ENCODE measurements at places on chromosomes 16 and 17.

- no peak for DNase-seq
These were observed 20.1 kb upstream of the CNOT1 start for GRCh38 chr16:58649707-58650106.

- DNase-seq, result no peak
These were observed 14.2 kb upstream of the CD300A start for GRCh38 chr17:74452033-74452840.

DNA sequence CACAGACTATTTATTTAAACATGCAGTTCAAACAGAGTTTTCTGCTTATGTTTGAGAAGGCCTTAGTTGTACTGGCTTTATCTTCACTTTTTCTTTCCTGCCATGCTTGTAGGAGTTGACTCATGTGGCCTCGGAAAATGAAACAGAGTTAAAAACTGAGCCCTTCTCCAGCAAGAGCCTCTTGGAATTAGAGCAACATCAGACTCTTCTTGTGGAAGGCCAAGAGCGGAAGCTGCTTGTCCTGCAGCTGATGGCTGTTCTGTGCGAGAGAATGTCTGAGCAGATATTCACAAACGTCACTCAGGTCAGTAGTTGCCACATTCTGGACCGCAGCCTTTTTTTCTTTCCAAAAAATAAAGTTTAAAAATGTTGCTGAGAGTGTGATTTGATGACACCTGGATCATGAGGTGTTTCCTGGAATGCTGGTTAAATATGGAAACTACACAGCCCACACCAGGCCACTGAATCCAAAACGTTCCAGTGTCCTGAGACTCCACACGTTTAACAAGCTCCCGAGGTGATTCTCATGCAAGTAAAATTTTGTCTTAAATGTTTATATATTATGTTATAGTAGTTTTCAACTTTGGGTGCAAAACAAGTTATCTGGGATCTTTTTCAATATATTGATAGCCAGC, 65.9 kb downstream of the TANGO6 start:
- no peak for DNase-seq

- DNase-seq, result no peak
These were observed 7.4 kb downstream of the PRKCA start for GRCh38 chr17:66309793-66310192.

DNA sequence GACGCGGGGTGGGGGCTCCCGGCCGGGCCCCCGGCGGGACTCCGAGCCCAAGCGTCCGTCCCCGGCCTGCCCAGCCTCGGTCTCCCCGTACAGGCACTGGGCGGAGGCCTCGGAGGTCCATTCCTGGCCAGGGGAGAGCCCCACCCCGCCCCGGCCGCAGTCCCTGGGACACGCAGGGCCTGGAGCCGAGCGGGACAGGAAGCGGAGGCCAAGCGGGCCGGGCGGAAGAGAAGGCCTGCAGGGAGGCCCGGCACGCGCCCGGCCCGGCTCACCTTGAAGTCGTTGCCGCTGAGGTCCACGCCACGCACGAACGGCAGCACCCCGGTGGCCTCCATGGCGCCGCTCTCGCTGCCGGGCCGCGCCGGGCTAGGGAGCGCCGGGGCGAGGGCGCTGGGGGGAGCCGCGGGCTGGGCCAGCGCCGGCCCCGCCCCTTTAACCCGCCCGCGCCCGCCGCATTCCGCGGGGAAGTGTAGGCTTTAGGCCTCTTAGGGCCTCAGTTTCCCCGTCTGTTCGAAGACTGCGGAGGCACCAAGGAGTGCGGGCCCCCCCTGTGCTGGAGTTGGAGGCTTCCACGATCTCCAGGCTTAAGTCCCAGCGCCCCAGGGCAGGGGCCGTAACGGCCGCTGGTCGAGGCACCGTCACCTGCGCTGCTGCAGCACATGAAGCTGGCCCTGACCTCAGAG, at the start of gene FLII:
Gene FLII, minus strand, starts transcription at position 383 of the 683 bp plus-strand sequence. Its CDS starts 48 bp downstream, at position 335.
- DNase-seq, result peak; percentile 66

- DNase-seq, result no peak
These were observed 112.5 kb downstream of the MAP2K4 start for GRCh38 chr17:12133183-12133582.

DNA sequence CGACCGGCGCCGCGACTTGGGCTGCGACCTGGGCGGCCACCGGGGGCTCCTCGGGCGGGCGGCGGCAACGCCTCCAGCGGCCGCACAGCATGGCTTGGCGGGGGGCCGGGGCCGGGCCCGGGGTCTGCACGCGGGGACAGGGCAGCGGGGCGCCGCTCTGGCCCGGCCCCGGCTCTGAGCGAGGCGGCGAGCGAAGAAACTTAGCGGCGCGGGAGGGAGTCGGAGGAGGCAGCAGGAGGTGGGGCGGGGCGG, at the start of gene PLCD3:
Gene PLCD3, minus strand, starts transcription at position 196 of the 252 bp plus-strand sequence. Its CDS starts 105 bp downstream, at position 91.
- DNase-seq, result peak; percentile 11

DNA sequence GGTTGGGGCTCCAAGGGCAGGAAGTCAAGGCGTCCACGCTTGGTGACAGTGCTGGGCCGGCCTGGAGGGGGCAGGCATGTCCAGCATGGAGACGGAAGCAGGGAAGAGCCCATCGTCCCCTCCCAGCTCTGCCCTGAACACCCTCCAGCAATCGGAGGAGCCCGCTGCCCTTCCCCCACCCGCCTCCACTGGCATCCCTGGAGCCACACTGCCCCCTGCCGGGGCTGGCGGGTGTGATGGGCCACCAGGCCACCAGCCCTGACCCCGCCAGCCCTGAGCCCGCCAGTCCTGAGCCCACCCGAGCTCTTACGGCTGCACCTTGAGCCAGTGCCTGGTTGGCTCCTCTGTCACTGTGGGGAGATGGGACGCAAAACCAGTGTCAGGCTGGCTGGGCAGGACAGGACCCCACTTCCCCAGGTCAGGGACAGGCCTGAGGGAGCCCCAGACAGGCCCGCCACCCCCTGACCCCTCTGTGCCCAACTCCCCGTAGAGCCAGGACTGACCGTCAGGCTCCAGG, 4.1 kb upstream of the CDH15 start:
- peak; percentile 91 for DNase-seq

DNA sequence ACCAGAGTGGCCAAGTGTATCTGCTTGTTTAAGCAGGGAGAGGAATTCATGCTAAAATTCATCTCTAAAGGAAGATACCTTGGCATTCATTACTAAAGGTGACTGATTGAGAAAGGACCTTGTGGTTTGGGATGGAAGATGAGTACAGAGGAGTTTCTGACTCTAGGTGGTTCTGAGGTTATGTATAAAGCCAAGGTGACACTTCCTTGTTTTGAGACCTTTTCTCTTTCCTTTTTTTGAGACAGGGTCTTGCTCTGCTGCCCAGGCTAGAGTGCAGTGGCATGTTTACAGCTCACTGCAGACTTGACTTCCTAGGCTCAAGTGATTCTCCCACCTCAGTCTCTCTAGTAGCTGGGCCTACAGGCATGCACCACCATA, 9.1 kb downstream of the ABHD15 start:
- no peak for DNase-seq

DNA sequence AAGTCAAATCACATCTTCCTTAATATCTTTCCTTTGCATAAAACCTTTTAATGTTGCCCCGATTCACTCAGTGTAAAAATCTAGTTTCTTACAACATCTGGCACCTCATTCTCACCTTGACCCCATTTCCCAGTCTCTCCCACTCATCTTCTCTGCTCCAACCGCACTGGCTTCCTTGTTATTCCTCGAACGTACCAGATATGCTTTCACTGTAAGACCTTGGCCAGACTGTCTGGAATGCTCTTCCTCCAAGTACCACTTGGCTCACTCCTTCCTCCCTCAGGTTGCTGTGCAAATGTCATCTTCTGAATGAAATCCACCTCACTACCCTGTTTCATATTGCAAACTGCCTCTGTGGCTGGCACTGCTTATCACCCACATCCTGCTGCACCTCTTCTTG, 433.6 kb downstream of the HAPSTR1 start:
- DNase-seq, result no peak

GRCh38 chr16:69886726-69887125, 64.4 kb upstream of the CLEC18A start:
- DNase-seq, result no peak

- no peak for DNase-seq
These were observed 6.1 kb downstream of the KCNG4 start for GRCh38 chr16:84233748-84234147.

GRCh38 chr16:46743232-46743719, 4.9 kb downstream of the MYLK3 start:
- DNase-seq, result no peak

DNA sequence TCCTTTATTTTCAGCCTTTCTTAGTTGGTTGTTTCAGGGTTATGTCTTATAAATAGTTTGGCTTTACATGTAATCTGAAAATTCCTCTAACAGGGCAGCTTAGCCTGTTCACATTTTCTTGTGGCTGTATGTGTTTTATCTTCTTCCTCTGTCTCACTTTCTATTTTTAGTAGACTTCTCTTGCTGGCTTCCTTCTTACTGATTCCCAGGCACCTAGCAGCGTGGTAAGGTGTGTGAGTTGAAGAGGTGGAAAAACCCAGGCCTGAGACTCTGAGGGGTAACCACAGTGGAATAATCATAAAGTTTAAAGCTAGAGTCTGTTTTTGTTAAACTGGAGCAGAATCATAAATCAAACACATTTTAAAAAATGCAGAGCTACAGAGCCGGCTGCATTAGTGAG, 190.9 kb downstream of the LGALS9B start:
- DNase-seq, result no peak

- no peak for DNase-seq
These were observed 2.5 kb downstream of the ADAT1 start for GRCh38 chr16:75620326-75621169.

Measured in stimulated activated CD4-positive, alpha-beta T cell treated with anti-CD3 and anti-CD28 coated beads, Interleukin-4, amount 100 ng/mL, for 4 hours (primary cell).